Activated CD4-positive, alpha-beta T cell treated with anti-CD3 and anti-CD28 coated beads for 24 hours (primary cell): ENCODE measurements at places on chromosomes 6 and 20.

- DNase-seq, result no peak
These were observed 201.3 kb upstream of the BTBD3 start for GRCh38 chr20:11716239-11716944.

DNA sequence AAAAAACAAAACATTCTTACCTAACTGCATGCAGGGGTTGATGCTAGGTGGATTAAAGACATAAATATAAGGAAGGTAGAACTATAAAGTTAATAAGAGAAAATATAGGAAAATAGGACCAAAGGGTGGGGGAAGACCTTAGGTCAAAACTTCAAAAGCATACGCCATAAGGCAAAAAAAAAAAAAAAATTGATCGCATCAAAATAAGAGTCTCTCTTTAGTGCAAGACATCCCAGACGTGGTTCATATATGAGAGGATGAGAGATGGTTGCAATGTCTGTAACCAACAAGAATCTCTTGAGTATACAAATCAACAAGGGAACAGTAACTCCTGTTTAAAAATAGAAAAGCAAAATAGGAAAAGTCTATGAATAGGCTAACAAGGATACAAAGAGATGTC, 8.5 kb downstream of the BAG2 start:
- DNase-seq, result no peak

DNA sequence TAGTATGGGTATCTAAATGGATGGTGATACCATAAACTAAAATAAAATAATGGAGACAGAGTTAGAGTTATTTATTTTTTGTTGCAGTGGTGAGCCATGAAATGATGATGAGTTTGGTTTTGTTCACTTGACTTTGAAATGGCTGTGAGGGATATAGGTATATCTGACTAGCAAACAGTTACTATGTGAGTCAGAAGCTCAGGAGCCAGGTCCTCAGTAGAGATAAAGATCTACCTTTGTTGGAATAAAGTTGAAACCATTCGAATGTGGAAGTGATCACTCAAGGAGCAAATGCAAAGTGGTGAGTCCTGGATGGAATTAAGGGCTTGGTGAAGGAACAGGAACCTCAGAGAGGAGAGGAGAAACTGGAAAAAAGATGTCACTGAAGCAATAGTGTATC, 86.0 kb upstream of the TPD52L1 start:
- DNase-seq, result no peak

DNA sequence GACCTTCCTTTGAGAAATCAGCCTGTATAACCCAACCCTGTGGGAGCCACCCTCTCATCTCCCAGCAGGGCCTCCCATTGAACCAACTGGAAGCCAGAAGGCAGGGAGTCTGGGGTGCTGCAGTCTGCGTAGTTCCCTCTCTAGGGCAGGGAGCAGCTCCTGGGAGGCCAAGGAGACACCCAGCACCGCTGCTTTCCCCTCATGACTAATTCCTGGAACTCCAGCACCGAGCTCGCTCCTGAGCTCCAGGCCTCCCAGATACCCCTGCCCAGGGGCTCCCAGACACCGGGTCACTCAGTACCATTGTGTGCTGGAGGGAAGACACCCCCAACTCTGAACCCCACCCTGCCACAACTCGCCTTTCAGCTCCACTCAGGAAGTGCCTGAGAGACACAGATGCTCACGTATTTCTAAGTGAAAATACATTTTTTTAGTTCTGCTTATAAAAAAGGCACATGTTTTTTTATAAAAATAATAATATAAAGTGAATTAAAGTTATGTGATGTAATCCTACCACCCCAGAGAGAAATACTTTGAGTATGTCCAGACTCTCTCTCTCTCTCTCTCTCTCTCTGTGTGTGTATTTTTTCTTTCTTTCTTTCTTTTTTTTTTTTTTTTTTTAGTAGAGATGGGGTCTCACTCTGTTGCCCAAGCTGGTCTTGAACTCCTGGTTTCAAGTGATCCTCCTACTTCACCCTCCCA, 17.5 kb downstream of the PIM1 start:
- no peak for DNase-seq

DNA sequence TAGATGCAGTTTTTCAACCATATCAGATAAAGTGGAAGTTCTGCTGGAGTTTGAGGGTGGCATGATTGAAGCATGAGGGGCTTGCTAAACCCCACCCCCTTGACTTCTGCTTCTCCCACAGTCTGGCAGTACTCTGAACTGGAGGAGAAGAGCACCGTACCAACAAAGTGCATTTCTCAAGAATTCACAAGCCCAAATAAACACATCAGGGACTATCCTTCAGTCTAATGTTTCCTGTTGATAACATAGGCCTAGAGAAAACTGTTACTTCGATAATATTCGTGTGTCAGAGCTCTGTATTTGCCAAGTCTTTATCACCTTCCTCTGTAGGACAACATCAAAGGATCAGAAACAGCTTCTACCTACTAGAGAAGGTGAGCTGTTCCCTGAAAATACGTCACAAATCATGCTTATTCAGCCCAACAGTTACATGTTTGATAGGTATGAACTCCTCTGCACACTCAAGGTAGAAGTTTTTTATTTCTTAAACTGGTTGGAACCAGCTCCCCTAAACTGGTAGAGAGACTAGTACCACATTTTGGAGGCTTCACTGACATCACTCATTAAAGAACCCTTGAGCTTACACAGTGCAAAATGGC, 153.2 kb upstream of the PRND start:
- DNase-seq, result no peak

GRCh38 chr20:1934721-1935573, 39.7 kb downstream of the SIRPA start:
- no peak for DNase-seq

DNA sequence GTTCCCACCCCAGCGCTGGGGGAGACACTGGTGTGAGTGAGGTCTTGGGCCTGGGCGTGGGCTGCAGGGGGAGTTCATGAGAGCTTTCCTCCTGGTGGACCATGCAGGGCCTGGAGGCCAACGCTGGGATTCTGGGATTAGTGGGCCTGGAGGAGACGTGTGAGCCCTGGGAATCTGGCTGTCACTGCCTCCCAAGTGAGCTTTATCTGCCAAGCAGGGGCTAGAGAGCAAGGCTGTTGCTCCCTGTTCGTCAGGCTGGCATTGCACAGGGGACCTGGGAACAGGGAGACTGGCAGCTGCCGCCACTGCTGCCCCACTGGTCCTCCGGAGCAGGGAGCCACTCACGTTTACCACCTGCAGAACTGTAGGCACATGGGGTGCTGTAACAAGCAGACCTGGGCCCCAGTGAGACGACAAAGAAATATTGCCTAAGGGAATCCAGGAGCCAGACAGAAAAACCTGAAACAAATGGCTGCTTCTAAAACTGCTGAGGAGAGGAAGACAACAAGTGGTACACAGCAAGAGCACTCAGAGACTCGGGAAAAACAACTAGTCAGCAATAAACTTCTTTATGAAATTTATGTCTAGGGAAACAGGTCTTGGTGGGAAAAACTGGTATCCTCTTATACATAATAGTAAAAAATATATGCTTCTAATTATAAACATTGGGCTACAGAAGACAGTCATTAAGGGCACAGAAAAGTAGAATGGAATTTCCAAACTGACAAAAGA, 45.2 kb downstream of the PPP1R3G start:
- no peak for DNase-seq

- no peak for DNase-seq
These were observed 3.8 kb downstream of the PTK6 start for GRCh38 chr20:63533388-63533787.
